Activated naive CD4-positive, alpha-beta T cell treated with anti-CD3 and anti-CD28 coated beads for 36 hours (primary cell): ENCODE measurements at places on chromosomes 2 and 18.

DNA sequence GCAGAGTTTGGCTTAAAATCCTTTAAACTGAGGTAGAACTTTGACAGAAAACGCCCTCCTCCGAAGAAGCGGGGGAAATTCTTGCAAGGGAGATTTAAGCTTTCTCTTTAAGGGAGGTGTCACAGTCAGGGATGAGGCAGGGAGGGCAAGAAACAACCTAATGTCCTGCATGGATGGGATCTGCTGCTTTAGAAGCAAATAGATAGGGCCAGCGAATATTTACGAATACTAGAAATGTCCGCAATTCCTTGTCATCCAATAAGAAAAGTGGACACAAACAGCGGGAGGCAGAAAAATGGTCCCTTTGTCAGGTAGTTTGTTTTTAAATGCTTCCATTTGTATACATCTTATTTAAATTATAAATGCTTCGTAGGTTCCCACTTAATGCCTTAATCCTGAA lies 12.0 kb downstream of the MEIS1 start:
- DNase-seq: no peak

GRCh38 chr2:168890006-168890782 lies at the start of gene SPC25:
TSS of gene SPC25 (minus strand) at chr2:168890430. CDS start at chr2:168889519, 911 bp downstream.
- peak; percentile 95 for DNase-seq

- no peak for DNase-seq
These were observed 284.6 kb downstream of the DPP10 start for GRCh38 chr2:114727012-114727411.

- DNase-seq: no peak
These were observed 312.7 kb downstream of the HRH4 start for GRCh38 chr18:24773101-24773500.

- no peak for DNase-seq
These were observed 37.6 kb downstream of the UNC80 start for GRCh38 chr2:209809256-209809655.

- peak; percentile 38 for DNase-seq
These were observed 115.3 kb downstream of the METTL8 start for GRCh38 chr2:171318463-171318934.

GRCh38 chr2:88067189-88067588 lies 436 bp upstream of the SMYD1 start:
- DNase-seq: no peak

- no peak for DNase-seq
These were observed 50.5 kb upstream of the TXNDC2 start for GRCh38 chr18:9835113-9835755.

DNA sequence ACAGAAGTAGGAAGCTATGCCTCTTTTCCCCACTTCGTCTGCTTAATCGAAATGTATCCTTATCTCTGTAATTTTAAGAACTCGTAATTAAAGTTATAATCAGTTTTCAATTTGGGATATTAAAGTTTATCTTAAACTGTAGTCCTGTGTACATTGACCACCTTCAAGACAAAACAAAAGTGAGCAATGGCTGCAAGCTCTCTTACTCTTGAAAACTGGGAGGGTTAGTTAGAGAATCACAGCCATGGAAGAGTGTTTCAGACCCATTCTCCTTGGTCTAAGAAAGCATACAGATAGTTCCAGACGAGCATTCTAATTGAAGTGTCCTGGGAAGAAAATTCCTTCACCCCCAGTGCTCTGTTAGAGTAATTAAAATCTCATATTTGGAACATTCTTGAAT lies 2.0 kb downstream of the KCMF1 start:
- DNase-seq: no peak

GRCh38 chr2:239566995-239567568 lies 166.3 kb upstream of the HDAC4 start:
- DNase-seq: no peak

DNA sequence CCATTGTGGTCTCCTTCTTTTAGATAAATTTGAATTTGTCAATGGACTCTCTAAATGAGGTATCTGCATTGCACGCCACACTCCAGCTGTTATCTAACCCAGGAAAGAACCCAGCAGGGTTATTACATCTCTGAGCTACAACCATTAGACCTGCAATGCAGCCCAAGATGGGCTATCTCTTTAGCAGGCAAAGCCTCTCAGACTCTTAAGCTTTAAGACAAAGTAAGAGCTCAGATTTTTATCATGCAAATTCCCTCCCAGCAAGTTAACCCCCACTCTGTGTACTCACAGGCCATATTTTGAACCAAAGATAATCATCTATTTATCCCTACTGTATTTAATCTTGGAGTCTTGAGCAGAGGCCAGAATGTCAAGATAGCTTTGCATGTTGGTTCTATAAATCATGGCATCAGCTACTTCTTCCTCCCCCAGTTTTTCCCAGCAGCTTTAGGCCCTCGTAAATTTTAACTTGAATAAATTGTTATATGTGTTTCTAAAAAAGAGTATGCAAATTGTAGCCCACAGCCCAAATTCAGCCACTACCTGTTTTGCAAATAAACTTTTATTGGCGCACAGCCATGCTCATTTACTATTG lies 273.7 kb upstream of the PKDCC start:
- no peak for DNase-seq

DNA sequence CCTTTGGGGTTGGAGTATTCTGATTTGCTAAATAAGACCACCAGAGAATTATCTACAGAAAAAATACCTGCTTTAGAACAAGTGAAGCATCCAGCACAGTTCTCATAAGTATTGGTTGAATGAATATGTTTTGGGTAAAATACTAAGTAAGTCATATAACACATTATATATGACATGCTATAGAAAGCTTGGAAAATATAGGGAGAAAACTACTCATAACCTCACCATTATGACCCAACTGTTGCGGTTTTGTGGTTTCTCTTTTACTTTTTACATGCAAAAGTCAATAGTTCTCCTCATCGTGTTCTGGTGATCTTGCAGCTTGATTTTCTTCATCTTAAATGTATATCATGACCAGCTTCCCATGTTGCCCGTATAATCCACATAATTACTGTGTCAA lies 66.2 kb downstream of the DIPK1C start:
- no peak for DNase-seq

GRCh38 chr18:48695671-48696070 lies 156.8 kb downstream of the CTIF start:
- no peak for DNase-seq

DNA sequence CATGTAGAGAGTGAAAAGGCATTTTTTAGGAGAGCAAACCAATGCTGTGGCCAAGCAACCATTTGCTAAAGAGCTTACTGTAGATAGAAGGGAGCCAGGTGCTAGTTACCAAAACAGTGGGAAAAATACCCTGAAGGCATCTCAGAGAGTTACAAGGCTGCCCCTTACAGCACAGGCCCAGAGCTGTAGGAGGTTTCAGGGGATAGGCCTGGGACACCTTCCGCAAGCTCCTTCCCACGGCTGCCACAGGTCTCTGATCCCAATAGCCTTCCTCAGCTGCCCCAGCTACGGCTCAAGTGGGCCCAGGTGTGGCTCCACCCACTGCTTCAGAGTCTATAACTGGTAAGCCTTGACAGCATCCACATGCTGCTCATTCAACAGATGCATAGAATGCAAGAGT lies 18.2 kb upstream of the PPM1B start:
- DNase-seq: no peak

- no peak for DNase-seq
These were observed 105.1 kb upstream of the NOL4 start for GRCh38 chr18:34329840-34330239.

GRCh38 chr18:44036501-44036900 lies 644.2 kb upstream of the SETBP1 start:
- no peak for DNase-seq

GRCh38 chr2:62881162-62881795 lies 169.4 kb upstream of the OTX1 start:
- DNase-seq: no peak

- no peak for DNase-seq
These were observed 82.6 kb downstream of the ASB1 start for GRCh38 chr2:238509151-238509835.

GRCh38 chr2:86274265-86274917 lies 63.0 kb downstream of the REEP1 start:
- DNase-seq: no peak

DNA sequence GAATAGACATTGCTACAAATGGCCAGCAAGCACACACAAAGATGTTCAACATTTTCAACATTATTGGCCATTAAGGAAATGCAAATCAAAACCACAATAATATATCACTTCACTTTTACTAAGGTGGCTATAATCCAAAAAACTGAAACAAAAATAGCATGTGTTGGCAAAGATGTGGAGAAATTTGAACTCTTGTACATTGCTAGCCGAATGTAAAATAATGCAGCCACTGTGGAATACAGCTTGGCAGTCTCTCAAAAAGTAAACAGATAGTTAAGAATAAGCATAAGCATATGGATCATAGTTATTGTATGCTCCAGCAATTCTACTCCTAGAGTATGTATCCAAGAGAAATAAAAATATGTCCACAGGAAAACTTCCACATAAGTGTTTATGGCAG lies 192.5 kb downstream of the EN1 start:
- DNase-seq: no peak

- no peak for DNase-seq
These were observed 11.0 kb downstream of the MAP3K20 start for GRCh38 chr2:173086518-173087213.

DNA sequence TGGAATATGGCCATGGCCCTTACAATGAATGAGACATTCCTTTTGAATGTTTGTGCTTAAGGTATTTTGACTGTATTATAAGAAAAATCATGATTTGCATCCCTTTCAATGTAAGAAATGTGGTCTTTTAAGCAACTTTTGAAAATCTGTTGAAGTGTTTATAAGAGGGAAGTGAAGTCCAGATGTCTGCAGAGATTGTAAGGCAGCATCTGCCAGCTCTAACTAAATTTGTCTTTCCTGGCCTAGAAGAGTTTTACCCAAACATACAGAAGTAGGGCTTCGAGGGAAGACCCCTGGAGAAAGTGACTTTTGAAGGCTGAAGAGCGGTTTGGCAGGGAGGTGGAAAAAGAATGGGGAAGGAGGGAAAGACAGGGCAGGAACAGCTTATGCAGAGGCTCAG lies 12.2 kb downstream of the EML6 start:
- no peak for DNase-seq

DNA sequence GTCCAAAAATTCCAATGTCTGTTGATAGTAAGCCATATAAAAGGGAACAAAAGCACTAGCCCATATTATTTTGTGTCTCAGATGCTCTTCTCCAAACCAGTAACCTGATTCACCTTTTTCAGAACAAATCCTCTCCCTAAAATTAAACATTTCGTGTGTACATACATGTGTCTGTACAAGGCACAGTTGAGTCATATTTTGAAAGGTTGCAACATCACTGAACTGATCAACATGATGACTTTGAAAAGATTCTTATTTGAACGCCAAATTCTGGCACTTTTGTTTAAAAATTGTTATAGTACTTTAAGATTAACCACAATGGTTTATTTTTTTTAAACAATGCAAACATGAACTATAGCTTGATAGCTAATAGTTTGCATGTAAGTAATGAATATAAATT lies 102.5 kb downstream of the RIT2 start:
- no peak for DNase-seq

DNA sequence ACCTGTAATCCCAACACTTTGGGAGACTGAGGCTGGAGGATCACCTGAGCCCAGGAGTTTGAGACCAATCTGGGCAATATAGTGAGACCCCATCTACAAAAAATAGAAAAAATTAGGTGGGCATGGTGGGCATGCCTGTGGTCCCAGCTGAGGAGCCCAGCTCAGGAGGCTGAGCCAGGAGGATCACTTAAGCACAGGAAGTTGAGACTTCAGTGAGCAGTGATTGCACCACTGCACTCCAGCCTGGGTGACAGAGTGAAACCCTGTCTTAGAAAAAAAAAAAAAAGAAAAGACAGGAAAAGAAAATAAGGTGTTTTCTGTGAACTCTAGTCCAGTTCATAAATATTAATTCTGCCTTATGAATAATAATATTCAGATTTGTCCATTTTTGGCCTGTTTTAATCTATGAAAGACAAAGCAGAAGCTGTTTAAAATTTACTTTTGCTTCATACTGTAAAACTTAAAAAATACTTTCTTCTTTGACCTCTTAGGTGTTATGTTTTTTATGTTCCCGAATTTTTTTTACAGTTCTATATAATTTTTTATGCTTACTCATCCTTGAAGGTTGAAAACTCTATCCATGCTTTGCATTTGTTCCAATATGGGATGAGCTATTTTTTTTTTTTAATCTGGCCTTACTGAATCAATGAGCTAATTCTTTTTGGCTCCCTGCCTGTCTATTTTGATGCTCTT lies 8.4 kb upstream of the ANXA4 start:
- no peak for DNase-seq

GRCh38 chr2:126302043-126302442 lies 353.9 kb upstream of the GYPC start:
- no peak for DNase-seq

DNA sequence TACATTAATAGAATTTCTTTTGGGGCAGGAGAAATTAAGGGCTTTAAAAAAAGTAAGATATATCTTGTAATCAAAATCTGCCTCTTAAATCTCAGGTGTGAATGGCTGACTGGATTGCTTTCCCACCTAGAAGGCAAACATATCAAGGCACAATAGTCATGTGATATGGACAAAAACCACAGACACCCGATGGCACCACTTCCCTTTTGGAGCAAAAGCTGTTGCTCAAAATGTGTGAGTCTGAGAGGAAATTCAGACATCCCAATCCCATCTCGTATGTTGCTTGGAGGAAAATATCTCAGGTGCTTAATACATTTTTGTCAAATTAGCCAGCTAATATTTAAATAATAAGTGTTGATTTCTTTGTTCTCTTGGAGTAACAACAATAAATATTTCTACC lies 120.7 kb downstream of the KCNF1 start:
- no peak for DNase-seq

- DNase-seq: no peak
These were observed 5.7 kb upstream of the CAB39 start for GRCh38 chr2:230706966-230707365.

GRCh38 chr2:236945431-236946016 lies 140.2 kb upstream of the COPS8 start:
- no peak for DNase-seq

GRCh38 chr2:3314626-3315025 lies 63.0 kb downstream of the EIPR1 start:
- no peak for DNase-seq

GRCh38 chr2:144514616-144515091 lies 5.3 kb downstream of the ZEB2 start:
- DNase-seq: no peak
